ENCODE measurements at places on chromosomes 16 and 17.

- H3K4me3 ChIP-seq, result no peak overlapping the region
- DNase-seq, result no peak
- H3K4me1 ChIP-seq, result peaks cover 17% of the 10 kb centered on the region
- H3K27me3 ChIP-seq, result no peaks in the 10 kb centered on the region
- peaks cover 49% of the 10 kb centered on the region for H3K36me3 ChIP-seq
- H3K27ac ChIP-seq, result peak overlapping the region; percentile 13
These were observed 56.8 kb downstream of the ANKFY1 start for GRCh38 chr17:4206962-4207361.

DNA sequence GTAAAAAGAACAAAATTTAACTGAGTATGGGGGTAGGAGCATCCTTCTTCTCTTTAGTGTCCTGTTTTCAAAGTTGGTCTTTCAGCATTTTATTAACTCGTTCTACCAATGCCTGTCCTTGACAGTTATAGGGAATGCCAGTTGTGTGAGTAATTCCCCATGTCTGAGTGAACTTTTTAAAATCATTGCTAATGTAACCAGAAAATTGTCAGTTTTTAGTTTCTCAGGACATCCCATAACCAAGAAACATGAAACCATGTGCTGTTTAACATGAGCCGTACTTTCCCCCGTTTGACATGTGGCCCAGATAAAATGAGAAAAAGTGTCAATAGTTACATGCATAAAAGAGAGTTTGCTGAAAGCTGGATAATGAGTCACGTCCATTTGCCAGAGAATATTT lies 71.4 kb upstream of the ARL4D start:
- no peak overlapping the region for H3K4me3 ChIP-seq
- no peaks in the 10 kb centered on the region for H3K36me3 ChIP-seq
- peaks cover 34% of the 10 kb centered on the region for H3K27me3 ChIP-seq

GRCh38 chr17:74006371-74006770 lies 197.1 kb upstream of the RPL38 start:
- DNase-seq, result no peak
- no peaks in the 10 kb centered on the region for H3K36me3 ChIP-seq
- H3K4me1 ChIP-seq, result peaks cover 21% of the 10 kb centered on the region

- no peak overlapping the region for H3K27ac ChIP-seq
- H3K4me3 ChIP-seq, result no peak overlapping the region
- no peaks in the 10 kb centered on the region for H3K36me3 ChIP-seq
These were observed 161.2 kb downstream of the IRX5 start for GRCh38 chr16:55091871-55092230.

DNA sequence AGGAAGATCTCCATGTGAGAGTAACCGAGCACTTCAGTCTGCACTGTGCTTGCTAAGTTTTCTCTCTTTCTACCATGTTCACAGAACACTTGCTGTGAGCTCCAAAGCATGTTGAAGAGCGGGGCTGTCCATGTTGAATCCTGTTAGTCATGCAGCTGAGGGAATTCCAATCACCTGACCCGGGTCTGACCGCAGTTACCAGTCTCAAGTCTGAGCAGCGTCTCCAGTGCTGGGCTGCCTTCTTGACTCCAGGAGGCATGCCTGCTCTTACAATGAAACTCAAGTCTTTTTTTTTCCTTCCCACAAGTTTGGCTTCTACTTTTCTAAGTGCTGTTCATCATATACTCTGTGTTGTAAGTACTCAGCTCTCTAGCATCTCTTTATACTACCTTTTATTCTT lies 44.3 kb downstream of the HOXB1 start:
- no peak for DNase-seq
- no peak overlapping the region for H3K27ac ChIP-seq
- H3K4me3 ChIP-seq, result no peak overlapping the region
- peaks cover 44% of the 10 kb centered on the region for H3K4me1 ChIP-seq

- H3K36me3 ChIP-seq, result peaks cover 60% of the 10 kb centered on the region
- H3K27me3 ChIP-seq, result no peaks in the 10 kb centered on the region
- H3K4me3 ChIP-seq, result no peak overlapping the region
- no peak overlapping the region for H3K27ac ChIP-seq
- H3K4me1 ChIP-seq, result peaks cover 78% of the 10 kb centered on the region
- DNase-seq, result no peak
These were observed 6.8 kb downstream of the ERN1 start for GRCh38 chr17:64123114-64123513.

DNA sequence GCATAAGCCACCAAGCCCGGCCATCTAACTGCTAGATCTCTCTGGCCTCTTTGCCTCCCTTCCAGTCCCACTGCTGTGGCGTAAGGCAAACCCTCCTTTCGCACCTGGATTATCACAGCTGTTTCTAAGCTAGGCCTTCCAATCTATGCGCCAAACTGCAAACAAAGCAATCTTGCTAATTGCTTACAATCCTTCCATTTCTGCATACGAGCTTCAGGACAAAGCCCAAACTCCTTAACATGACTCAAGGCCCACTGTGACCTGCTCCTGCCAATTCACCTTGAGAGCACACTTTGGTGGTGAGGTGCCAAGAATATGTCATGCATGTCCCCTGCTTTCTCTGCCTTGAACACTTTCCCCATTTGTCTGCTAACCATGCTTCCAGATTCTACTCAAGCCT lies 6.0 kb upstream of the ARL5C start:
- peaks cover 13% of the 10 kb centered on the region for H3K36me3 ChIP-seq
- no peak overlapping the region for H3K4me3 ChIP-seq
- peaks cover 13% of the 10 kb centered on the region for H3K27me3 ChIP-seq
- H3K4me1 ChIP-seq, result peaks cover 40% of the 10 kb centered on the region
- DNase-seq, result no peak

- H3K27me3 ChIP-seq, result no peaks in the 10 kb centered on the region
- DNase-seq, result peak; percentile 71
- H3K27ac ChIP-seq, result no peak overlapping the region
These were observed 5.3 kb downstream of the NEURL4 start for GRCh38 chr17:7323731-7324437.

DNA sequence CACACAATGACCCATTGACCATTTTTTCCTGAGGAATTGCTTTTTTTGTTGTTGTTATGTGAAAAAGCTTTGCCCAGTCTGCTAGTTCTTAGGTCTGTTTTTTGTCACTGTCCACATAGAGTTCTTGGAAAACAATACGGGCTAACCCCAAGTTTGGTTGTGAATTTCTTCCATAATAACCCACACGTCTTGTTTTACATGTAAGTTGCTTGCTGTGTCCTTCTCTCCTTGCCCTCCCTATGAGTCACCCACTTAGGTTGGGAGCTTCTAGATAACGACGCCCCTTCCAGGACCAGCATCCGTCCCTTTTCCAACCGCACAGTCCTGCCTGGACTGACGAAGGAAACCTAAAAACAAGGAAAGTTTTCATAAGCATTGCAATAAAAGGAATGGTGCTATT lies 175.3 kb upstream of the HS3ST3A1 start:
- no peaks in the 10 kb centered on the region for H3K4me1 ChIP-seq
- no peaks in the 10 kb centered on the region for H3K36me3 ChIP-seq
- no peak for DNase-seq
- no peak overlapping the region for H3K27ac ChIP-seq
- H3K27me3 ChIP-seq, result no peaks in the 10 kb centered on the region

DNA sequence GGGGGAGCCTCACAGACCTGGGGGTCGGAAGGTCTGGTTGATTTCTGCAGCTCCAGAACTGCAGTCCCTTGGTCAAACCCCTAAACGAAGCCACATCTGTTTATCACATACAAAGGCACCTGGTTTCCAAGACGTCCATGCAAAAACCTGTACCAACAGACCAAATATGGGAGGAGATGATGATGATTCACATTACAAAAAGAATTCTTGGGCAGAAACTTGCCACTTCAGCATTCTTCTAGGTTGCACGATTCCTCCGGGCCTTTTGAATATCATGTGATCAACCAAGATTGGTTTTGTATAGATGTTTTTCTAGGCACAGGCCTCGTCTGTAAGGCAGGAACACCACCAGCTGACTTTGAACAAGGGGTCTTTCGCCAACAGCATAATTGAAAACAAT lies 466.3 kb downstream of the SOX9 start:
- H3K27me3 ChIP-seq, result peaks cover 31% of the 10 kb centered on the region
- peak overlapping the region; percentile 43 for H3K4me3 ChIP-seq
- no peak for DNase-seq
- H3K4me1 ChIP-seq, result peaks cover 42% of the 10 kb centered on the region
- no peaks in the 10 kb centered on the region for H3K36me3 ChIP-seq
- peak overlapping the region; percentile 84 for H3K27ac ChIP-seq

DNA sequence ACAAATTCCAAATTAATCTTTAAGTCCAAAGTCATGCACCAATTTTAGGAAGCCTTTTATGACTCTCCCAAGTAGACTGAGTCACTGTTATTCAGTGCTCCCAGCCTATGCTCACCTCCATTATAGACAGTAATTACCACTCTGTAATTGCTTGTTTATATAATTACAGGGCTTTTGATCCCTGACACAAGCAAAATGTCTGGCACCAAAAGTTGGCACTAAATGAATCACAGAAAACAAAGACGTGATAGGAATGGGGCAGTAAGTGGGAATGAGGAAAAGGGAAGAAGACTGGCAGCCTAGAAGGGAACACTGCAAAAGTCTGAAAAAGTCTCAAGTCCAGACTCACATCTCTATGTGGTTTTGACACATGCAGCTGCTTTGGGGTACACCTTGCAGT lies 94.1 kb downstream of the SLC39A11 start:
- H3K36me3 ChIP-seq, result peaks cover 4% of the 10 kb centered on the region
- H3K4me3 ChIP-seq, result no peak overlapping the region
- no peak overlapping the region for H3K27ac ChIP-seq
- H3K4me1 ChIP-seq, result no peaks in the 10 kb centered on the region
- no peaks in the 10 kb centered on the region for H3K27me3 ChIP-seq
- no peak for DNase-seq

GRCh38 chr16:28110479-28110878 lies 47.0 kb upstream of the GSG1L start:
- H3K36me3 ChIP-seq, result peaks cover 65% of the 10 kb centered on the region
- DNase-seq, result no peak
- H3K4me1 ChIP-seq, result peaks cover 22% of the 10 kb centered on the region
- H3K27me3 ChIP-seq, result no peaks in the 10 kb centered on the region
